ENCODE measurements at places on chromosomes 3 and 15. TPM values are rescaled to one million over a fixed set of nuclear protein-coding genes. Genes with fewer than 3 reads are reported as not detected.

EXD1 gene
- 0.06 TPM for polyA plus RNA-seq

- no peak for DNase-seq
Measured at GRCh38 chr3:12964711-12965612, 108.3 kb downstream of the IQSEC1 start.

CAPN7 gene
- polyA plus RNA-seq = 24.9 TPM

DNA sequence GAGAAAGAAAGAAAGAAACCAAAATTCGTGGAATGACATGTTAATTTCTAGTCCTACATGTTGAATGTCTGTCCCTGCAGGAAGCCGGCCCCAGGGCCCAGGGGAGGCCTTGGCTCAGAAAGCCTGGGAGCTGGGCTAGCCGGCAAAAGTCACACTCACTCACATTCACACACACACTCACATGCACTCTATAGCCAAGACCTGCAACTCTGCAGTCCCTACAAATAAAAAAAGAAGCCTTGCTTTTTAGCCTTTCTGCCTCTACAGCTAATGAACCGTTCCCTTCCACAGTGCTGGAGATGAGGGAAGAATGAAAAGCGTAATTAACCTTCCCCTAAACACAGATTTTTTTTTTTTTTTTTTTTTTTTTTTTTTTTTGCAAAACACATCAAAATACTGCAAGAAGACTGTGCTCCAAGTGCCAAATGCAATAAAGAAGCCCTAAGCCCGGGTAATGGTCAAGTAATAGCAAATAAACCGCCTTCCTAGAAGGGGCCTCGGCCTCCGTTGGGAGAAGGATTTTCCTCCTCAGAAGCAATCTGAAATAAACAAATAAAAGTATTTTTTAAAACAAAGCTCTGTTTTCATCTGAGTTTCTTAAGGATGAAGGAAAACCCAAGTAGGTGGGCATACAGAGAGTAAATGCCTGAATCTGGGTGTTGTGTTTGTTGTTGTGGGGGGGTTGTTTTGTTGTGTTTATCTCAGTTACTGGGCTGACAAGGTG is 4.3 kb downstream of the MECOM start:
- DNase-seq = no peak

GRCh38 chr15:90035840-90036230 is 34.7 kb downstream of the ZNF710 start:
- DNase-seq = no peak

- DNase-seq = no peak
Measured at GRCh38 chr15:64912379-64913325, 950 bp downstream of the ANKDD1A start.

DNA sequence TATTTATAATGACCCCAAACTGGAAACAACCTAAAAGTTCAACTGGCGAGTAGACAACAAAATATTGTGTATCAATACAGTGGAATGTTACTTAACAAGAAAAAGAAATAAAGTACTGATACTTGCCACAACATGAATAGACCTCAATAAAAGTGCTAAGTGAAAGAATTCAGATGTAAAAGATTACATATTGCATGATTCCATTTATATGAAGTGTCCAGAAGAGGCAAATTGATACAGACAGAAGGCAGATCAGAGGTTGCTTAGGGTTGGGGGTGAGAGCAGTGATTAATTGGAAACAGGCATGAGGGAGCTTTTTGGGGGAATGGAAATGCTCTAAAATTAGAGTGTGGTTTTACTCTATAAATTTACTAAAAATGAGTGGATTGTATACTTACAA is 183.3 kb downstream of the SATB1 start:
- DNase-seq = no peak

- DNase-seq = no peak
Measured at GRCh38 chr3:40267937-40268724, 41.4 kb upstream of the EIF1B start.

DNA sequence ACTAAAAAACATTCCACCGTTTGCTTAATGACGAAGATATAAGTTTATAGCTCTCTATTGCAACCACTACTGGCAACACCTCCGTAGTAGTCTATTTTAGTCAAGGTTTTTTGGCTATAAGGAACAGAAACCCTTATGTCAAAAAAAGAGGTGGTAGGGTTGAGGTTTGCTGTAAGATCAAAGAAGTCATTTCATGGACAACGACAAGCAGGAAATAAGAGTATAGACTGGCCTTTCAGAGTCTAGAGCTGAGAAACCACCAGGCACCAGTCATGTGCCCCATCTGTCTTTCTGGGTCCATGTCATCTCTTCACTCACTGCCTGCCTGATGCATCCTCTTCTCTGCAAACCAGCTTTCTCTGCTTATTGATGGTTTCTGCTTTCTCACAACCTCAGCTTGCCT is 42.7 kb downstream of the THBS1 start:
- no peak for DNase-seq

DNA sequence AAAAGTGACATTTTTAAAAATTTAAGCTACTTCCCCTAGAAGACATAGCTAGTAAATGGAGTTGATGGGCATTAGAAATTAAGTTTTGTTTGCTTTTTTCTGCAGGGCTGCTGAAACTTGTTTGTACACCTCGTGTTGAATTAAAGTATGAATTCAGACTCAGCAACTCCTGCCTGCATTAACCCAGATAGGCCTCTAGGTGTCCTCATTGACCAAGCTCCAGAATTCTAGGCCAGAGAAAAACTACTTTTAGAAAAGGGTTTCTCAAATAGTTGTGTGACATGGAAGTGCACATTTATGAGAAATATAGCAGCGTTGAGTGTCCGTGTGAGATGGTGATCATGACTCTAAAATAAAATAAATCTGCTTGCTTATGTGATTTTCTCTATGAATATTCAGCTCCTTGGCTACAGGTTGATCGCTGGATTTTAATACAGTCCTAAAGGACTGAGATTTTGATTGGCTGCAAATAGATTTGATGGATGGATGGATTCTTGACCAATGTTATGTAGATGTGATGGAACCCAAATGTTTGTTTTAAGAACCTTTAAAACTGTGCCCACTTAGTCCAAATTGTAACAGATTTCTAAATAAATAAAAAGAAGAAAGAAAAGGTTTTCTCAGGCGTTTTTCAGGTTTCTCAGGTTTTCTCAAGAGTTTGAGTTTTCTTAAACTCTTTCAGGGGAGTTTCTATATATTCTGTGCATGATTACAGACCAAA is 39.4 kb upstream of the LMOD3 start:
- peak; percentile 26 for DNase-seq

GRCh38 chr3:88758676-88759075 is 348.7 kb upstream of the EPHA3 start:
- DNase-seq = no peak

GRCh38 chr3:126630020-126630419 is 24.9 kb downstream of the TXNRD3 start:
- no peak for DNase-seq

HHATL gene
- polyA plus RNA-seq = 73.4 TPM

TNNC1 gene
- 671 TPM for polyA plus RNA-seq

TTLL13 gene
- polyA plus RNA-seq = 0.20 TPM

- no peak for DNase-seq
Measured at GRCh38 chr3:127819086-127819485, 3.2 kb downstream of the MGLL start.

DNA sequence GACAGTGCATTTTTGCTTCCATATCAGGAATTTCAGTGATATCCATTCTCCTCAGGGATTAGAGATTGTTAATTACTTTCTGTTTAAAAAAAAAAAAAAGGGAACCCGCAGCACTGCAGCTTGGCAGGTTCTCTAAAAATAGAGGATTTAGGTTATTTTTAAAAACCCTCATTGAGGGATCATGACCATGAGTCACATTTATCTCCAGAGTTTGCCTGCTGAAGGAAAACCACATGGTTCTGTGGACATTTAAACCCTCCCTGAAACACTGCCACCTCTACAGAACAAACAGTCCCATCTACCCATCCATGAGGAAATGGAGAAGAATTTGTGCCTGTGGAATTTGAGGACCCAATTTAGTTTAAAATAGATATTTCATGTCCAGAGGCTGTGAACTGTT is 66.2 kb upstream of the UBE2E1 start:
- no peak for DNase-seq

DNA sequence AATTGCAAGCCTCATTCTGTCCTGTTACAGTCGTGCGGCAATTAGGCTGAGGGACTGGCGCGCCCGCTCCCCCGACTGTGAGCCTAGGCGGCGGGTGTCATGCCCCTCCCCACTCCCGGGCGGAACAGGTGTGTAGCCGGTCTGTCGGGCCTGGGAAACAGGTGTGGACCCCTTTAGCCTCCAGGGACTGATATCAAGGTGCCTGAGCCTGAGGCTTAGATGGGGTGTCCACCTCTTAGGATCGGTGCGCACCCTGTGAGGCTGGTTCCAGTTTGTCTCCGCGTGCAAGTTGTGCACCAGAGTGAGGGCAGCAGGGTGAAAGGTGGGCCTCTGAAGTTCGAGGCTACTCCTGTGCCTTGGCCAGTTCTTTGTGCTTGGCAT is 686 bp downstream of the VPS8 start:
- DNase-seq = no peak

GRCh38 chr3:161893972-161894371 is 397.4 kb downstream of the OTOL1 start:
- no peak for DNase-seq

DNA sequence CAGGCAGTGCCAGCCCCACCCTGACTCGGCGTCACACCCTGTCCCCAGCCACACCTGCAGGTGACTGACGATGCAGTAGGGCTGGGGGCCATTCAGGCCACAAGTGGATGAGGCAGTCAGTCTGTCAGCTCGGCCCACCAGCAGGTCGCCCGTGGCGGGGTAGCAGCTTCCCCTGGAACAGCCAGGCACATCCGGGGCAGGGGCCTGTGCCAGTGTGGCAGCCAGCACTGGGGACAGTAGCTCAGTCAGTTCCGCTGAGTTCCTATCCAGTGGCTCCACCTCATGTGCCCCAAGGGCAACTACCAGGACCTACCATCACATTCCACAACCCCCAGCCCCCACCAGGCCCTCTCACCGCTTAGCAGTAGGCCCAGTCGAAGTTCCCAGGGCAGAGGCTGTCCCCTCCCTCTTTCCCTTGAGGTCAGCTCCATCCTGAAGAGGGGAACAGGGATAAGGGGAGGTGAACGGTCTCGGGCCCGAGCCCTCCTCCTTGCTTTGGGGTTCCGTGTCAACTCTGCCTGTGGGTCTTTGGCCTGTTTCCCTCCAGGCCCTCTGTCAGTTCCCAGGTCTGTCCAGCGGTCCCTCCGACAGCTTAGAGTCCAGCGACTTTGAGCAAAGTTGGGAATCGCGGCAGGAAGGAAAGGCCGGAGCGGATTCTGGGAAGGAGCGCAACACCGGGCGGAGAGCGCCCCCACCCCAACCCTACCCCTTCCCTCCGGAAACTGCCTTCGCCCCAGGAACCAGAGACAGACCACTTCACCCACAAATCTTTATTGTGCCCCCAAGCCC is at the start of gene LAMB2:
LAMB2 (minus strand) TSS at position 614 of the 789 bp plus-strand sequence; CDS start at position 431, 183 bp downstream.
- DNase-seq = peak; percentile 53

DNA sequence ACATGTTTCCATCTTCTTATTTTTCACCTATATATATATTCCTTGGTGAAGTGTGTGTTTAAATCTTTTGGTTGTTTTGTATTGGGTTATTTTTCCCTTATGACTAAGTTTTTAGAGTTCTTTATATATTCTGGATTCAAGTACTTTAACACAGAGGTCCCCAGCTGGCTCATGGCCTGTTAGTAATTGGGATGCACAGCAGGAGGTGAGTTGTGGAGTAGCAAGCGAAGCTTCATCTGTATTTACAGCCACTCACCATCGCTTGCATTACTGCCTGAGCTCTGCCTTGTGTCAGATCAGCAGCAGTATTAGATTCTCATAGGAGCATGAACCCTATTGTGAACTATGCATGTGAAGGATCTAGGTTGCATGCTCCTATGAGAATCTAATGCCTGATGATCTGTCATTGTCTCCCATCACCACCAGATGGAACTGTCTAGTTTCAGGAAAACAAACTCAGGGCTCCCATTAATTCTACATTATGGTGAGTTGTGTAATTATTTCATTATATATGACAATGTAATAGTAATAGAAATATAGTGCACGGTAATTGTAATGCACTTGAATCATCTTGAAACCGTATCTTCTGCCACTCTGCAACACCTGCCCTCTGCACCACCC is 151.6 kb downstream of the RSRC1 start:
- DNase-seq = no peak

BFSP2 gene
- not detected for polyA plus RNA-seq

- no peak for DNase-seq
Measured at GRCh38 chr3:87268646-87269211, 7.7 kb downstream of the POU1F1 start.

GRCh38 chr15:22815766-22816165 is 22.7 kb upstream of the NIPA2 start:
- DNase-seq = no peak

SLCO2A1 gene
- 1.8 TPM for polyA plus RNA-seq

GRCh38 chr3:11464356-11464755 is 179.4 kb downstream of the VGLL4 start:
- no peak for DNase-seq

DNA sequence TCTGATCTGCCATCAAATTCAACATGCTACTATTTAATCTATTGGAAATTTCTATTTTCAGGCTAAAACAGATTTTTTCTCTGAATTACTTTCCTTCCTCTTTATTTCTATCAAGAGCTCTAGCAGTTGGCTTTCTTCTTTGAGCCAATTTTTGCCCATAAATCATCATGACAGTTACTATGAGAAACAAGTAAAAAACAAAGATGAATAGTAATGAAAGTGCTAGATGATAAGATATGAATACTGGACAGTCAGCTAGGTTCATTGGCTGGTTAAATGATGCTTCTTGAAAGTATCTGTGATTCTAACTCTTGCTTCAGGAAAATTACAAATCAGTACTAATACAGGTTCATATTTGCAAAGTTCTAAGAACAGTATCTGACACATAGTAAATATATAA is 38.6 kb upstream of the NANOGP8 start:
- DNase-seq = no peak

DGKG gene
- polyA plus RNA-seq = 3.1 TPM

GRCh38 chr3:69747511-69748258 is 8.4 kb downstream of the MITF start:
- DNase-seq = no peak

DNA sequence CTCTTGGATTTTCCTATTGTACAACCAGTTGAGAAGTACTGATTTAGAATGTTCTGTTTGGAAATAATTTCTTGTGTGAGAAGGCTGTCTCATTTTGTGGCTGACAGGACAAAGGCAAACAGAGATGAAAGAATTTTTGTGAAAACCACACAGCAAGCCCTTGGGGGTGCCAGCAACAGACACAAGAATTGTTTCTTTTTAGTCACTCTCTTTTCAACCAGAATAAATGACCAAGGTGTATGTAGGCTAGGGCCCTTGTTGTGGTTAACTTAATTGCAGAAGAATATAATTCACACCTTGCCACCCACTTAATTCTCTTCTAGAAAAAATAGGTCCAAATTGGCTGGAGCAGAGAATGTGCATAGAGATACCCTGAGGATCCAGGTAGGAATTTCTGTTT is 329.4 kb upstream of the TBC1D5 start:
- no peak for DNase-seq

All from forelimb muscle (tissue), 1 donor.